CD4-positive, alpha-beta T cell treated with Interleukin-6 for 4 hours (primary cell): ENCODE measurements at places on chromosomes 6 and 20.

DNA sequence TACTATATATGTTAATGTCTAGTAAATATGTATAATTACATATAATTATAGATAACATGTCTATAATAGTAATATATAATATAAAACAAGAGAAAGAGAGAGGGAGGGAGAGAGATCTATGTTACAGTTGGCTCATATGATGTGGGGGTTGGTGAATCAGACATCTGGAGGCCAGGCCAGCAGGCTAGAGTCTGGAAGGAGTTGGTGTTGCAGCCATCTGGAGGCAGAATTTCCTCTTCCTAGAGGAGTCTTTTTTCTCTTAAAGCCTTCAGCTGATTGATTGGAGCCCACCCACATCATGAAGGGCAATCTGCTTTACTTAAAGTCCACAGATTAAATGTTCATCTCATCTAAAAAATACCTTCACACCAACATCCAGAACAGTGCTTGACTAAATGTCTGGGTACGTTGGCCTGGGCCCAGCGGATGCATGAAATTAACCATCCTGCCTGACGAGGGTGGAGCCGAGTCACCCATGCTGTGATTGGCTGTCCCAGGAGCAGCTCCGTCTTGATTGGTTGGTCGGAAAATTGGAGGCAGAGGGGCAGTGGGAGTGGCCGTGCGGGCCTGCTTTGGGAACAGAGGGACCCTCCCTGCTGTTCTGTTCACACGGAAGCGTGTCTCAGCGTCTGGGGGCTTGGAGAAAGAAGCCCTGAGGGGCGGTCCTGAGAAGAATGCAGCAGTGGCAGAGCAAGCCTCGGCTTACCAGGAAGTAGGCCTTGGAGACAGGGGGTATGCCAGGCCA is 392.4 kb downstream of the QKI start:
- no peak for DNase-seq

GRCh38 chr6:43837507-43837906 is 67.5 kb downstream of the VEGFA start:
- no peak for DNase-seq

DNA sequence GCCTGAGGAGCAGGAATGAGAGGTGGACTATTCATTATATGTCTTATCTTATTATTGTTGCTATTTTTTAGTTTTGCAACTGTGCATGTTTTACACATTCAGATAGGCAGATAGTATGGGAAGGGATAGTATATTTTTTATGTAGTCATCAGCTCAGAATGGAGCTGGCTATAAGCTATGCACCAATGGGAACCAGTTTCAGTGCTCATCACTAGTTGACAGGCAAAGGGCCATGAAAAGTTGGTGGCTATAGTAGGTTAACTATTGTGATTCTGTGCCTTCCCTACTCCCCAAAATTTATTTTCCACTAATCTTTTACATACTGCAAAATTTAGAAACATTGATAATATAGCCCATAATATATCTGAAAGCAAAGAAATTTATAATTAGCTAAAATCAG is 5.3 kb upstream of the UBD start:
- no peak for DNase-seq

GRCh38 chr6:23905133-23905815 is 220.7 kb upstream of the NRSN1 start:
- no peak for DNase-seq

- no peak for DNase-seq
Measured at GRCh38 chr6:3777730-3778461, 26.4 kb upstream of the PXDC1 start.

GRCh38 chr6:104604685-104605084 is 255.0 kb downstream of the HACE1 start:
- no peak for DNase-seq

DNA sequence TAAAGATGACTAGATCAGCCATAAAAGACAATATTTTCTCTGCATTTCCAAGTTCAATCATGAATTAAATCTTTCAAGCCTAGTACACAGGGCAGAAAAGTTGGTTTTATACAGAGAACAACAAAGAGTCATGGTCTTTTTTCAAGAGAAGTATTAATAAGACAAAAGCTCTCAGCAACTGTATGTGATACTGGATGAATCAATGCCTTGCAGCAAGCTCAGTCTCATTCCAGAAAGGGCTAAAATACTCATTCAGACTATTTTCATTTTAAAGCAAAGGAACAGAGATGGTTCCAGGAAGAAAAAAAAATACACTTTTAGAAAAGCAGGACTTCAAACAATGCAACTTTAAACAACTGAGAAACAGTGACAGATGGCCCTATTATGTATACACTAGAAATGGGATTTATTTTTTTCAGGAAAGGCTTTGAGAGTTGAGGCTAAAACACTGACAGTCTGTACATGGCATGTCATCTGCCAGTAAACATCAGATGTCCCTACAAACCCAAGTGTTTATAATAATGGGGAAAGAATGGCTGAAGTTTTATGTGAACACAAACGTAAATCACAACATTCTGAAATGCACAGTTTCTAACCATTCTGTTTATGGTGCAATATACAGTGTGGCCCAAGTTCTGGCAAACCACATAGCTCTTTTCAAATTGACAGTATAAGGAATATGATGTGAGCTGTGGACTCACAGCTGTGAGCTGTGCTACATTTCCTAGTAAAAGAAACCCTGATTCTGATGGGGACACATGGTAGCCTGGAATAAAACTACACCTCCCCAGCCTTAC is 114.3 kb upstream of the DST start:
- DNase-seq = no peak

DNA sequence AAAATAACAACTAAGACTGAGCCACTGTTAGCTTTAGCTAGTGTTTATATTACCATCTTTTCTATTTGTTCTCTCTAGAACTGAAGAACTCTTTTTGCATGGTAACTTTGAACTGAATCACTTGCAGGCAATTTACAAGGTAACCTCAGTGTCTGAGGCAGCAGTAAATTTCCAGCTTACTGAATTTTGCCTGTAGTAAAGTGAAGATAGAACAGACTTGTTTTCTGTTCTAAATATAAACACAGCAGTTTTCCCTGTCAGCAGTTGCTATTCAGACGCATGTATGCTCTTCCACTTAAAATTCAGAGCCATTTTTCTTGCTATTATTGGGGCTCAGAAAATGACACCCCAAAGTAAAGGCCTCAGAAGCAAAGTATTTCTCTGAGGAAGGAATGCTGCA is 974.0 kb upstream of the GJE1 start:
- no peak for DNase-seq

DNA sequence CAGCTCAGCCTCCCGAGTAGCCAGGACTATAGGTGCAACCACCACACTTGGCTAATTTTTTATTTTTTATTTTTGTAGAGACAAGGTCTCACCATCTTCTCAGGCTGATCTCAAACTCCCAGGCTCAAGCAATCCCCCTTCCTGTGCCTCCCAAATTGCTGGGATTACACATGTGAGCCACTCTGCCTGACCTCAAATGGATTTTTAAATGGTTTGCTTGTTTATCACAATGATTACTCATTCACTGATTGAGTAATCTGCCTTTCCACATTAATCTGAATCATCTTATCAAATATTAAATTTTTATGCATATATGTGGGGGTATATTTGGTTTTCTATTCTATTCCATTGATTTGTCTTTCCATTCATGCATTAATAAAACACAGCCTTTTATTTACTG is 9.4 kb upstream of the KHDC1L start:
- DNase-seq = no peak

GRCh38 chr6:11064836-11065235 is 20.7 kb upstream of the ELOVL2 start:
- no peak for DNase-seq

- no peak for DNase-seq
Measured at GRCh38 chr20:11965602-11966001, 47.9 kb downstream of the BTBD3 start.

- no peak for DNase-seq
Measured at GRCh38 chr6:27092316-27092692, 155.2 kb upstream of the PRSS16 start.

GRCh38 chr6:148878683-148879082 is 131.9 kb downstream of the UST start:
- DNase-seq = no peak

GRCh38 chr20:63536997-63537524 is at the start of gene PTK6:
Gene PTK6, minus strand, starts transcription at chr20:63537376. Its CDS starts 62 bp downstream, at chr20:63537314.
- peak; percentile 39 for DNase-seq

DNA sequence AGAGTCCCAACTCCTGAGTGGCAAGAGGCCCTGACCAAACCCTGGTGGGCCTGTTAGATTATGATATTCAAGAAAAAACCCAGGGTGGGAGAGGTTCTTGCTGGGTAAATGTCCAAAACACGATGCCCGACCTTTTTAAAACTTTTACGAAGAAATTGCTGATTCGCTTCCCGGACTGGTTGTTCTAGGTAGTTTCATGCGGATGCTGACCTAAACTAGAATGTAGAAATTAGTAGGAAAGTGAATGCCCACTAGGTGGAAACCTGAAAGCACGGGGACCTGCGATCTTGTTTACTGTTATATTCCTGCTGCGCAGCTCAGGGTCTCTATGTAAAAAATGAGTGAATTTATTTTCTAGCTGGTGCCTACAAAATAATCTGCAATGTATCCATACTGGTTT is 2.3 kb downstream of the RAE1 start:
- DNase-seq = no peak

GRCh38 chr6:13624871-13625288 is 9.7 kb downstream of the NOL7 start:
- peak; percentile 30 for DNase-seq

DNA sequence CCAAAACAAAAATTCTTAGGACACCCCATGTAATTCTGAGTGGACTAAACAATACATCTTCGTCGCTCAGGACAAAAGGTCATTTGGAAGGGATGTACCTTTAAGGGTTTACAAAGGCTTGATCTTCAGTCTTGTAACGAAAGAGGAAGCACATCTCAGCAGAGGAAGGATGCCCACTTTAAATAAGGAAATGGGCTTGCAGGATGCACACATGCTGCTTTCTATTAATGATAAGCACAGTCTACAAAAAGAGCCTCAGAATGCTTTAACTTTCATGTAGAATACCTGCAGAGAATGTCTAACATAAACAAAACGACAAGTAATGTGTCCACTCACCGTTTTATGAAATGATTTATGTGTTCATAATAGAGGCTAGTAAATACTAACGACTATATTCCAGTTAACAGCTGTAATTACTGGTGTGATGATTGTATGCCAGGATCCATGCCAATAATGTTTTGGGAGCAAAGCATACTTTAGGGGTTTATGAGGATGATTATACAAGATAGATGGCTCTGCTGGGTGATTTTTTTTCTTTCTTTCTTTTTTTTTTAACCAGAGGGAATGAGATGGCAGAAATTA is 216.9 kb downstream of the GMDS start:
- DNase-seq = no peak

DNA sequence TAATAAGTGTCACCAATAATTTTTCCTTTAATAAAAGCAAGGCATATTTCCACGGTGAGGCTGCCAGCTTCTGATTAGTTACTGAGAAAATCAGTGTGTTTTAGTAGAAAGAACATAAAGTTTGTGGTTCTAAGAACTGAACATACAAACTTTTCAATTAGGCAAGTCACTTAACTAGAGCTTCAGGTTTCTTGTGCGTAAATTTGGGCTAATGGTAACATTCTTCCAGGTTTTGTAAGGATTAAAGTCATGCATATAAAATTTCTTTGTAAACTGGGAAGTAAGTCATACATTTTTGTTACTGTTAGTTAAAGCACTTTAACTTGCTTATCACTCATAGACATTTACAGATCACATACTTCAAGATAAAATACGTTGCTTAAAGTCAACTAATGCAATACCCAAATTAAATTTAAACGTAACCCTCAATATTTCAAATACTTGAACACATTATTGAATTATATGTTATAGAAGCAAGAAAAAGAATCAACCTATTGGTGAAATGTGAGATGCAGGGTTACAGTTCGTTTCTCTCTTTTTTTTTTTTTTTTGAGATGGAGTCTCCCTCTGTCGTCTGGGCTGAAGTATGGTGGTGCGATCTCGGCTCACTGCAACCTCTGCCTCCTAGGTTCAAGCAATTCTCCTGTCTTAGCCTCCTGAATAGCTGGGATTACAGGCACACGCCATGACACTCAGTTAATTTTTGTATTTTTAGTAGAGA is 327.3 kb upstream of the NOX3 start:
- DNase-seq = no peak

- no peak for DNase-seq
Measured at GRCh38 chr6:37675606-37676005, 22.1 kb downstream of the MDGA1 start.
